ENCODE measurements at places on chromosomes 16 and 17. TPM values are rescaled to one million over a fixed set of nuclear protein-coding genes. Genes with fewer than 3 reads are reported as not detected.

Gene IRX5
- total RNA-seq: not detected

Gene ADGRG3
- total RNA-seq: not detected

Gene CFAP97D1
- not detected for total RNA-seq

Gene CLEC18B
- total RNA-seq: 0.67 TPM

Gene KRTAP9-4
- total RNA-seq: not detected

Gene IL21R
- total RNA-seq: 24.6 TPM

Gene MILR1
- total RNA-seq: not detected

Gene CDH15
- total RNA-seq: not detected

Gene C16orf54
- 51.2 TPM for total RNA-seq

Gene HCRT
- not detected for total RNA-seq

Gene PRSS36
- total RNA-seq: 0.96 TPM

Gene AOC2
- 2.4 TPM for total RNA-seq

Gene HOXB7
- total RNA-seq: 1.7 TPM

Gene SP6
- total RNA-seq: not detected

Gene CBX8
- total RNA-seq: 8.6 TPM

Gene OR2C1
- total RNA-seq: not detected

Gene NPB
- 0.23 TPM for total RNA-seq

Gene HEATR9
- total RNA-seq: 6.7 TPM

Gene ZNF750
- not detected for total RNA-seq

Gene FBXW10B
- not detected for total RNA-seq

Gene CES1
- total RNA-seq: 0.49 TPM

Gene KRTAP16-1
- not detected for total RNA-seq

Gene TBC1D3K
- not detected for total RNA-seq

Gene BRCA1
- total RNA-seq: 84.3 TPM

Gene KCNJ2
- total RNA-seq: not detected

Gene C17orf50
- total RNA-seq: not detected

Gene SPN
- total RNA-seq: 329 TPM

Gene ZG16B
- total RNA-seq: 7.0 TPM

Gene ABCC3
- total RNA-seq: not detected

Gene SAMD14
- total RNA-seq: 1.1 TPM

Gene HOXB6
- total RNA-seq: 0.58 TPM

Gene PNMT
- total RNA-seq: not detected

Gene KRT37
- not detected for total RNA-seq

Gene ZNHIT3
- total RNA-seq: 34.3 TPM

Gene TSPAN10
- 0.23 TPM for total RNA-seq

Gene OR1A1
- not detected for total RNA-seq

Gene ACE
- total RNA-seq: 2.2 TPM

Gene HSBP1
- 72.8 TPM for total RNA-seq

Gene TNS4
- 4.2 TPM for total RNA-seq

Gene RHBDL3
- total RNA-seq: 0.29 TPM

Gene CCDC78
- total RNA-seq: 2.9 TPM

Gene TBC1D3C
- not detected for total RNA-seq

Data from activated CD8-positive, alpha-beta memory T cell treated with anti-CD3 and anti-CD28 coated beads, Interleukin-2, amount 10 ng/mL, durations not matched to agents 7 days and 5 days (primary cell).